Left lung (tissue), 14 donors: ENCODE measurements at places on chromosomes 12 and 14.

GRCh38 chr12:45669093-45669492, 60.4 kb upstream of the ARID2 start:
- DNase-seq, result no peak

DNA sequence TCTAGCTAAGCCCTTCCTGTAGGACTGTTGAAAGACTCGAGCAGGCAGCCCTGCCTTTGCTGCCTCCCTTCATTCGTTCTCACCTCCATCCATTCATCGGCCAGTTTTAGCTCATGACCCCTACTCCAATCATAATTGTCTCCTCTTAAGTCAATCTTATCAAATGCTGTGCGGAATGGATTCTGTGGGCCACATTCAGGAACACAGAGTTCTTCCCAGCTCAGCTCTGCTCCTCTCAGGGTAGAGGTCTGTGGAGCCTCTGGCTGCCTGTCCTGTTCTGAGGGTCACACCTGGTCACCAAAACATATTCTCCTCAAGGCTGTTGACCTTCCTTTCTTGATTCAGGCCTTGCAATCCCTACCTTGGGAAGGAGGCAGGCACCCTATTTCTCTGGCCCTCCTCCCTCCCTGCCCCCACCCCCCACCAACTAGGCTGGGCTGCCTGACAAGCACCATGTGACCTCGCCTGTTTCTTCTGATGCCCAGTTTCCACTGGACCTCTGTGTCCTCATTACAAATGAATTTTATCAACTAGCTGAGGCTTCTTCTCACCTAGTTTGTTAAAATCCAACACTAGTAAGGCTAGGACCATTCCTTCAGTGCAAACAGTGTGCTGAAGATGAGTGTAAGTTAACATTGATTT, 3.5 kb downstream of the SMCO2 start:
- DNase-seq, result no peak

- DNase-seq, result no peak
These were observed 128.3 kb upstream of the FGD4 start for GRCh38 chr12:32270818-32271710.

- no peak for DNase-seq
These were observed 449 bp downstream of the THAP2 start for GRCh38 chr12:71664411-71665089.

GRCh38 chr12:70883855-70884254, 36.7 kb downstream of the PTPRR start:
- DNase-seq, result no peak

DNA sequence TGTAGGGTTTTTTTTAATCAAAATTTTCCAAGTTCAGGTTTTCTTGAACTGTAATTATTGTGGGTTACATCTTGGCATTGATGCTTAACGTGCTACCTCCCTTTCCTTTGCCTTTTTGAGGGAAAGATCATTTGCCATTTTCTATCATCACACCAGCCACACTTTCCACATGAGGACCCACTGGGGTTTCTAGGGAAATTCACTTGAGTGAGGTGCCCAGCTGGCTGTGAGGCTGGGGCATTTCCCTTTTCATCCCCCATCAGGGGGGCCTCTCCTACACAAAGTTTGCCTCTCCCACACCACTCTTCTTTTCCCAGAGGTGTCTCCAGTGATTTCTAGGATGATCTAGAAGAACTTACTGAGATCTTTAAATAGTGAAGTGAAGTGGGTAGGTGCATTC, 335.7 kb downstream of the BMP4 start:
- DNase-seq, result no peak

DNA sequence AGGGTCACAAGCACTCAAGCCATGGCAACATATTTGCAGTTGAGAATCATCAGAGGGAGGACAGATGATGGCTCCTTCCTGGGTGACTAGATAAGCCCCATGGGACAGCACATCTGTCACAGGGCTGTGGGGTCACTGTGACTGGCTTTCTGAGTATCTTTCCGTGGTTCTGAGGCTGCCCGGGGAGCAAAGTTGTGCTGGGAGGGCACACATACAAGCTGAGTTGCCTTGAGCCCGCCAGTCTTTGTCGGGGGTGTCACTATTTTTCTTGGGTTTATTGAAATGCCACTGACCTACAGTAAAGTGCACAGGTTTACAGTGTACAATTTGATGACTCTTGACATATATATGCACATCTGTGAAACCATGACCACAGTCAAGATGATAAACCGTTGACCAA, 17.2 kb upstream of the KIF26A start:
- DNase-seq, result no peak

DNA sequence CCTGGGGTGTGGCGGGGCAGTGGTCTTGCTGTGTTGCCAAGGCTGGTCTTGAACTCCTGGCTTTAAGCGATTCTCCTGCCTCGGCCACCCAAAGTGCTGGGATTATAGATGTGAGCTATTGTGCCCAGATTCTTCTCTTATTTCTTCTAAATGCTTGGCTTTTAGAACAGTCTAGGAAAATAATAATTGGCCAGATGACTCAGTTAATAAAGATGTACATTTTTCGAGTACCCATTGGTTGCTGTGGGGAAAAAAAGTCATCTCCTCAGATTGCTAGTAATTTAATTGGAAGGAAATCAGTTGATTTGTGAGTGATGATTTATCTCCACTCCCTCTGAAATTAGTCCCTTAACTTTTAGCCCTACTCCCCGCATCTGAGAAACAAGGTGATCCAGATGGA, 45.5 kb downstream of the CHST11 start:
- no peak for DNase-seq
